ENCODE measurements at places on chromosomes 1 and 21. TPM values are rescaled to one million over a fixed set of nuclear protein-coding genes. Genes with fewer than 3 reads are reported as not detected.

GRCh38 chr1:156833603-156834002 is 17.0 kb upstream of the SH2D2A start:
- DNase-seq = no peak

- no peak for DNase-seq
These were observed 103.6 kb upstream of the KAZN start for GRCh38 chr1:14494911-14495310.

DNA sequence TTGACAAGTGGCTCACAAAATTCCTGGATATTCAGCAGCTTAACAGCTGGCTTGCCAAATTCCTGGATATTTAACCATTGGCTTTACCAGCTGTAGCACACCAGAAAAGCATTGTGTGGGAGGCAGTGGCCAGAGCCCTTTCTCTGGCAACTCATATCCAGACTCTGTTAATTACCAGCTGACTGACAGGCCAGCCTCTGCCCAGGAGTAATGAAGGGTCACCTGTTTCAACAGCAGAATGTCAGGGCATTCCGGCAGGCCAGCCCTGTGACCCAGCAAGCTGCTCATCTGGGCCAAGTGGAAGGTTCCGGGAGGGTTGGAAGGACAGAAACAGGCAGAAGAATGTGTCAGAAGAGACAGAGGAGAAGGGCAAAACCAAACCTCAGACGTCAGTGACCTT is 35.2 kb upstream of the KIRREL1 start:
- no peak for DNase-seq

GRCh38 chr1:49995734-49996133 is 28.0 kb downstream of the AGBL4 start:
- no peak for DNase-seq

- DNase-seq = no peak
These were observed 1.8 kb upstream of the ERG start for GRCh38 chr21:38500073-38500472.

SPRR2B gene
- not detected for total RNA-seq

- DNase-seq = no peak
These were observed 45.9 kb downstream of the URB1 start for GRCh38 chr21:32346951-32347350.

- DNase-seq = no peak
These were observed 71.7 kb downstream of the SNX7 start for GRCh38 chr1:98732985-98733781.

- peak; percentile 87 for DNase-seq
These were observed 56.6 kb upstream of the RPL11 start for GRCh38 chr1:23634840-23635651.

GPR153 gene
- 4.2 TPM for total RNA-seq

DNA sequence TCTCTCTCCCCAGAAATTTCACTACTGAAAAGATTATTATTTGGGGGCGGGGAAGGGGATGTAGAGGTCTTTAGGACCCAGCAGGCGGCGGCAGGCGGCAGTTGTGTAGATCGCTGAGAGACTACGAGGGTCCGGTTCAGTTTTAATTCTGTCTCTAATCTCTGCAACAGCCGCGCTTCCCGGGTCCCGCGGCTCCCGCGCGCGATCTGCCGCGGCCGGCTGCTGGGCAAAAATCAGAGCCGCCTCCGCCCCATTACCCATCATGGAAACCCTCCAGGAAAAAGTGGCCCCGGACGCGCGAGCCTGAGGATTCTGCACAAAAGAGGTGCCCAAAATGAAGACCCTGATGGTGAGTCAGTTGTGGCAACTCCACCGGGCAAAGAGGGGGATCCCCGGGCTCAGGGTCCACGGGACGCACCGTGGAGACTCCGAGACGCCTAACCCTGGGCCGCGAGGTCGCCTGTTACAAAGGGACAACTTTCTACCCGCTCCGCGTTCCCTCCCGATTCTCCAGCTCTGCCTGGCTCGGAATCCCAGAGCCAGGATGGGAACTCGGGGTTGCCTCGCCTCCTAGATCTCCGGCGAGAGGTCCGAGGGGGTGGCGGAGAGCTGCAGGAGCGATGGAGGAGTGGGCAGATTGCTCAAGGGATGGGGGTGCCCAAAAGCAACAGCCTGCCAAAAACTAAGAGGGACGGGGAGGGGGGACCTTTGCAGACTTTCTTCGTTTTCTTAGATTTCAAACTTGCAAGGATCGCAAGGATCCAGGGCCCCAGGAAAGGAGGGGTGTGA is at the start of gene ST6GALNAC5:
Gene ST6GALNAC5, plus strand, starts transcription at position 139 of the 789 bp plus-strand sequence.
- no peak for DNase-seq

DNA sequence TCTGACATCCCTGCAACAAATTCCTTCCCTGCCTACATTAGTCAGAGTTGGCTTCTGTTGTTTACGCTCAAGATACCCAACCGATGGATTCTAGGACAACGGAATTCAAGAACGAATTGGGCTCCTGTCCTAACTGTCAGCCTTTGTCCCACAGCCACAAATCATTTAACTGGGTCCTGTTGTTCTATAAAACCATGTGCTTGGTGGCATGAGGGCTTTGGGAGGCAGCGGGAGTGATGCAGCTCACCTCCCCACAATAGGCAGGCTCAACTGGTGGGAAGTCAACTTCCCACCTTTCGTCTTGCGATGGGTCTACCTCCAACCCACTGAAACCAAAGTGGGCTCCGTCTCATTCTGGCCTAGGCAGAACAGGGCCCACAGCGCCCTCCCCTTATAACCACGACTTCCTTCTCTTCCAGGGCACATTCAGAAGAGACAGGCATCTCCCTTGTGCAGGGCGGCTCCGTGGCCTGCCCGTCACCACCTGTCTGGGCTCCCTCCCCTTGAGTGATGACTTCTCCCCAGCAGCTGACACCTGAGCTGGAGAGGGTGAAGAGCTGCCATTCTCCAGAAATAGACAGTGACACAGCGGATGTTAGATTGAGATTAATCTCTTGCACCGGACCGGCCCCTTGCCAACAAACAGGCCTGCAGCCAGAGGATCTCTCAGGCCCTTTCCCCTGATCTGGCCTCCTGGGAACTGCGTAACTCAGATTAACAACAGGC is 26.5 kb downstream of the LRRC38 start:
- DNase-seq = no peak

- no peak for DNase-seq
These were observed 5.3 kb downstream of the HES2 start for GRCh38 chr1:6414443-6414844.

DNA sequence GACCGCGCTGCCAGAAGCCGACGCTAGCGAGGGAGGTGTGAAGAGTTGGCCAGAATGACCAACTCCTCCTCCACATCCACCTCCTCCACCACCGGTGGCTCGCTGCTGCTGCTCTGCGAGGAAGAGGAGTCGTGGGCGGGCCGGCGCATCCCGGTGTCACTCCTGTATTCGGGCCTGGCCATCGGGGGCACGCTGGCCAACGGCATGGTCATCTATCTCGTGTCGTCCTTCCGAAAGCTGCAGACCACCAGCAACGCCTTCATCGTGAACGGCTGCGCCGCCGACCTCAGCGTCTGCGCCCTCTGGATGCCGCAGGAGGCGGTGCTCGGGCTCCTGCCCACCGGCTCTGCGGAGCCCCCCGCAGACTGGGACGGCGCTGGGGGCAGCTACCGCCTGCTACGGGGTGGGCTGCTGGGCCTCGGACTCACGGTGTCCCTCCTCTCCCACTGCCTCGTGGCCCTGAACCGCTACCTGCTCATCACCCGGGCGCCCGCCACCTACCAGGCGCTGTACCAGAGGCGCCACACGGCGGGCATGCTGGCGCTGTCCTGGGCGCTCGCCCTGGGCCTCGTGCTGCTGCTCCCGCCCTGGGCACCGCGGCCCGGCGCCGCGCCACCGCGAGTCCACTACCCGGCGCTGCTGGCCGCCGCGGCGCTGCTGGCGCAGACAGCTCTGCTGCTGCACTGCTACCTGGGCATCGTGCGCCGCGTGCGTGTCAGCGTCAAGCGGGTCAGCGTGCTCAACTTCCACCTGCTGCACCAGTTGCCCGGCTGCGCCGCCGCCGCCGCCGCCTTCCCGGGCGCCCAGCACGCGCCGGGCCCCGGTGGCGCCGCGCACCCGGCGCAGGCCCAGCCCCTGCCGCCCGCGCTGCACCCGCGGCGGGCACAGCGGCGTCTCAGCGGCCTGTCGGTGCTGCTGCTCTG is 1.2 kb downstream of the GPR88 start:
- DNase-seq = no peak

KPRP gene
- not detected for total RNA-seq

B3GALT2 gene
- total RNA-seq = 32.1 TPM

GRCh38 chr1:196180847-196181593 is 427.2 kb downstream of the KCNT2 start:
- no peak for DNase-seq

RGS16 gene
- 0.48 TPM for total RNA-seq

DNA sequence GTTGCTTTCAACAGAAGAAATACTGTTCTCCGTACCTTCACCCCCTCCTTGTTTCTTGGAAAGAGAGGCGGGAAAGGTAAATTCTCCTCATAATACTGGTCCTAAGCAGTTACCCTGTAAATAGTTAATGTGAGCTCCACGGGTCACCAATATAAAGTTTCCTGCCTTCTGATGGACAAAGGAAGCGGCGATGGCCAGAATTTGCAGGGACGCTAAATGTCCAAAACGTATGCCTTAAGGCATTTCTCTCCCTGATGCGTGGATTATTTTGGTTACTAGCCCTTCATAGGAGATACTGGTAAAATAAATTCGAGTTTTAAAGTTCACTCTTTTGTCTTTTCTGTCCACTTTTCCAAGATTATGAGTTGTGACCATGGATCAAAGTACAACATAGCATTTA is 898 bp upstream of the PTGS2 start:
- no peak for DNase-seq

- DNase-seq = no peak
These were observed 27.5 kb downstream of the ATP1B1 start for GRCh38 chr1:169133801-169134502.

- DNase-seq = no peak
These were observed 2.1 kb downstream of the F3 start for GRCh38 chr1:94539496-94539895.

DNA sequence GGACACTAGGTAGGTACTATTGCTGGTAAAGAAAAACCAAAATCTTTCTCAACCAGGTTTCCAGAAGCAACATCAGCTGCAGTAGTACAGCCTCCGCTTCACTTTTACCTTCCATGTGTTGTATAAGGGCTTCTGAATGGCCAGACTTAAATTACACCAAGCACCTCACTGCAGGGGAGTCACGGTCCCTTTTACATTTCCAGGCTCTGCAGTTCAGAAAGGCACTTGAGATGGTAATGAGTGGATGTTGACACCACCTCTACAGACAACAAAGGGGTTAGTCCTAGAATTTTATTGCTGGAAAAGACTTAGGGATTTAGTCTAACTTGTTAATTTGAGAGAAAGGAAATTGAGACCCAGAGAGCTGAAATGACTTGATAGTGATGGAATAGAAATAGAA is 12.0 kb upstream of the DUSP12 start:
- DNase-seq = no peak

DNA sequence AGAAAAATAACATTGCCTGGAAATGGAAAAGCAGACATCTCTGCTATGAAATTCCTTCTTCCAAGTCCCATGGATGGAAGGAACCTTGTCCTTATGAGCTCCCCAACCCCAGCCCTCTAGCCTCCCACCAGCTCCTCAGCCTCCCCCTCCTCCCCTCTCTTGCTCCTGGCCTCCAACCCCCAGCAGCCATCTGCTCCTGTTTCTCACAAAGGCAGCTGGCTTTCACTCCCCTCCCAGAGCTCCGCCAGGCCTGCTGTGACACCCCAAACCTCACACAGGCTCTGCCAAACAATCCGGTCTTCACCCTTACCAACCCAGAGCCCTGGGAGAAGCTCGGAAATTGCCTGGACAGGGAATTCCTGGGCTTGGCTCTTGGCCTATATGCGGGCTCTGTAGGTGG is 69.2 kb downstream of the KLHDC7A start:
- no peak for DNase-seq

GRCh38 chr1:217661407-217661806 is 30.3 kb downstream of the SPATA17 start:
- DNase-seq = no peak

GUCA2B gene
- not detected for total RNA-seq

GRCh38 chr1:203742436-203742835 is 22.5 kb upstream of the LAX1 start:
- DNase-seq = no peak

DNA sequence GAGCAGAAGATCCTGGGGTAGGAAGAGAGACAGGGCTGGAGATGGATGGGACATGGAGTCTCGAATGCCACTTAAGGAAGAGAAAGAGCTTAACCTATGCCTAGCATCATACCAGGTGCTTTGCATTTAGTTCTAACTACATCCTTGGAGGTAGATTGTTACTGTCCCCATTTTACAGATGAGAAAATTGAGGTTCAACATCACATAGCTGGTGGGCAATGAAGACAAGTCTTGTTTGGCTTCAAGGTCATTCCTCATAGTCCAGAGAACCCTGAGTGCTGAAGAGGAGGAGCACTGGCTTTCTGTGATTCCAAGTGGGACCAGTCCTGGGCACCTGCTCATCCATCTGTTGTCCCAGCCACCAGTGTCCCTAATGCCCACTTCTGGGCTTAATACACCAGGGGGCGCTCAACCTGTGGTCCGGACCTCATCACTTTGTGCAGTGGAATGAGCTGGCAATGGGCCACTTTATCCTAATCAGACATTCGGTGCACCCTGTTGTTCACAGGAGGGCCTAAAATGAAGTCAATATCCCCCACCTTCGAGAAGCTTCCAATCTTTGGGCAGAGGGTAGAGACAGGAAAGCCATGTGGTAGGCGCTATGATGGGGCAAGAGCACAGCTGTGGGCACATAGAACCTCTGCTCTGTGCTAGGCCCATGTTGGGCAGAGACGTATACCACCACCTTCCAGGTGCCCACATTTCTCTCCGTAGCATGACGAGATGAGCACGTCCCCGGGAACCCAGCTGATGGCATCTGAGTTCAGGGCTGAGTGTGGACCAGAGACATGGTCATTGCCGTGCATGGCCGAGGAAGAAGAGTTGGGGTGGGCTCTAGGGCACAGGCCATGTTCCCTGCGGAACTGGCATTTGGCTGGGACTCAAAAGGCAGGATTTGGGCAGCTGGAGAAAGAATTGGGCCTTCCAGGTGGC is 9.2 kb downstream of the RPS6KA1 start:
- no peak for DNase-seq

GRCh38 chr21:40345711-40346321 is 478.6 kb downstream of the PCP4 start:
- no peak for DNase-seq

DNA sequence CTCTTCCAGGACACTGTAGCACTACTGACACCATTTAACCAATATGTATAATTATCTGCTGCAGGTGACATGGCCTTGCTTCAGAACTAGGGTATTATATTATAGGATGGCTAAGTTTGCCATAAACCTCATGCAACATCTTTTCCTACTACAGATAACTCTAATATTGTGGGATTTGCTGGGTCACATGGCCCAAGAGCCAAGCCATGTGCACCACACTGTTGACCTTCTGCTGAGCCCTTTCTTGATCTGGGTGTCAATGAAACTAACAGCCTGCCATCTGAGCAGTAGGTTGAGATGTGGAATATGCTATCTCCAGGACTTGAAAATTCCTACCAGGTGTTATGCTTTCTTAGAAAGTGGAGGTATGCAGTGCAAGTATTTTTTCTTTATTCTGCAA is 2291.1 kb downstream of the MRPL39 start:
- DNase-seq = no peak

LCE2C gene
- total RNA-seq = not detected

GRCh38 chr1:203480525-203481084 is 5.0 kb downstream of the PRELP start:
- DNase-seq = peak; percentile 88
